ENCODE measurements at places on chromosomes 6 and 20.

DNA sequence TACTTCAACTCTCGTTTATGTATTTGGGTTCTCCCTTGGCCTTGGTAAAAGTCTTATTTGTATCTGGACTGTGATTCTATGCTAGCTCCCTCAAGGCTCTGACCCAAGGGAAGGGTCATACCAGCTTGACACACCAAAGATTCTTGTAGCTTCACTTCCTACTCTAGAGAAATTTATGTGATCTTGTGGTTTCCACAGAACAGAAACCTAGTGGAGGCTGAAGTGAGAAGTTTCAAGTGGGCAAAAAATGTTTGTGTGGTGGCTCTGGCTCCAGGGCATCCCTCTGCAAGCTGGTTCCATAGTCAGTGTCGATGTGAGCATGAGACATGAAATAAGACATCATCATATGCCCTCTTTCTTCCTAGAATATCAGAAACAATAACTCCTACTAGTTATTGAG, 48.1 kb upstream of the TNFRSF21 start:
- no peak overlapping the region for H3K27ac ChIP-seq
- peaks cover 8% of the 10 kb centered on the region for H3K27me3 ChIP-seq
- H3K4me1 ChIP-seq, result peaks cover 13% of the 10 kb centered on the region
- no peak for DNase-seq
- H3K36me3 ChIP-seq, result peaks cover 2% of the 10 kb centered on the region
- no peak overlapping the region for H3K4me3 ChIP-seq

- H3K27me3 ChIP-seq, result no peaks in the 10 kb centered on the region
- H3K36me3 ChIP-seq, result peaks cover 16% of the 10 kb centered on the region
- peaks cover 21% of the 10 kb centered on the region for H3K4me1 ChIP-seq
- H3K4me3 ChIP-seq, result no peak overlapping the region
- H3K27ac ChIP-seq, result no peak overlapping the region
- no peak for DNase-seq
Measured at GRCh38 chr6:90446164-90446563, 140.7 kb downstream of the MAP3K7 start.

- H3K27me3 ChIP-seq, result peaks cover 2% of the 10 kb centered on the region
- no peak overlapping the region for H3K4me3 ChIP-seq
- H3K27ac ChIP-seq, result no peak overlapping the region
- no peak for DNase-seq
Measured at GRCh38 chr20:63463400-63464288, 8.8 kb downstream of the KCNQ2 start.

- no peak overlapping the region for H3K27ac ChIP-seq
- no peaks in the 10 kb centered on the region for H3K36me3 ChIP-seq
- H3K4me1 ChIP-seq, result peaks cover 3% of the 10 kb centered on the region
- H3K4me3 ChIP-seq, result no peak overlapping the region
- no peak for DNase-seq
- H3K27me3 ChIP-seq, result no peaks in the 10 kb centered on the region
Measured at GRCh38 chr6:1868561-1869261, 259.0 kb downstream of the FOXC1 start.

DNA sequence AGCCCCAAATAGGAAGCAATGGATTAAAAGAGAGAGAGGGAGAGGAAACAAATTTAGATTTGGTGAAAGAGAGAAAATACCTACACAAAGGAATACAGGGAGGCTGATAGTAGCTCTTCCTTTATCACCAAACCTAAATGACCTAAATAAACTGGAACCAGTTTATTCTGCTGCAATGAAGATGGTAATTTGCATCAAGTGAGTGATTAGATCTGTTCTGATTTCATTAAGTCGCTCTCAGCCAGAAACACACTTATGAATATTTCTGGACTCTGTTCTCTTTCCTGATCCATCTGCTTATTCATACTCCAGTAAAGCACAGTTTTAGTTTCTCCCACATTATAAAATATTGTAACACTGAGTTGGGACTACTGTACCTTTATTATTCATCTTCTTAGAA, 83.4 kb upstream of the BMP5 start:
- no peaks in the 10 kb centered on the region for H3K36me3 ChIP-seq
- no peak for DNase-seq
- no peaks in the 10 kb centered on the region for H3K27me3 ChIP-seq
- H3K4me1 ChIP-seq, result no peaks in the 10 kb centered on the region
- no peak overlapping the region for H3K27ac ChIP-seq

- H3K27ac ChIP-seq, result no peak overlapping the region
- H3K4me3 ChIP-seq, result no peak overlapping the region
- H3K4me1 ChIP-seq, result peaks cover 60% of the 10 kb centered on the region
- DNase-seq, result no peak
Measured at GRCh38 chr6:7142228-7142801, 34.6 kb downstream of the RREB1 start.

DNA sequence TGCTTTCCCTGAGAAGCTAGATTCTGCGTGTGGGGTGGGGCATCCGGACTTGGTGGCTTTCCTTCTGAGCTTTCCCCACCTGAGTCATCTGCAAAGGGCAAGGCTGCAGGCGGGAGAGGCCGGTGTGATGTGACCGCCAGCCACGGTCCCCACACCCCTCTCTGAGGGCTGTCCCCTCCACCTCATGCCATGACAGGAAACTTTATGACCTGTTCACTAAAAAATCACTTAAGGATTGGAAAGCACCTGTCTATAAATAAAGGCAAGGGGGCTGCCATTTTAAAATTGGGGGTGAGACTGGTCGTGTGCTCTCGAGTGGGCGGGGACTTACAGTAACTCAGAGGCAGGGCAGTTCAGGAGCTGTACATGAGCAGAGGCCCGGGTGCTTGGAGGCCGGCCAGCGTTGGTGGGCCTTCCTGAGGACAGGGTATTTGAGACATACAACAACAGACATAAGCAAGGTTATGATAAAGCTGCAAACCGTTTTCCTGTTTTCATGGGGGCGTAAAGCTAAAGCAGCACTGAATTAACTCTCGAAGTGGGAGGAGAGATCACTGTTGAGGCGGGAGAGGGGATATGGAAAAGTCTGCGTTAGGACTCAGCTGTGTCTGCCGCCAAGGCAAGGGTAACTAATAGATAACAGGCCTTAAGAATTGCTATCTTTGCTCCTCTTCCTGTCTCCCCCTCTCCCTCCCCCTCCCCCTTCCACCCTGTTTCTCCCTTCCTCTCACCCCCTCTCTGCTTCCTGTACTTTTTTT, 16.1 kb upstream of the SERPINB1 start:
- DNase-seq, result peak; percentile 74
- H3K4me3 ChIP-seq, result peak overlapping the region; percentile 90
- H3K4me1 ChIP-seq, result peaks cover 86% of the 10 kb centered on the region

DNA sequence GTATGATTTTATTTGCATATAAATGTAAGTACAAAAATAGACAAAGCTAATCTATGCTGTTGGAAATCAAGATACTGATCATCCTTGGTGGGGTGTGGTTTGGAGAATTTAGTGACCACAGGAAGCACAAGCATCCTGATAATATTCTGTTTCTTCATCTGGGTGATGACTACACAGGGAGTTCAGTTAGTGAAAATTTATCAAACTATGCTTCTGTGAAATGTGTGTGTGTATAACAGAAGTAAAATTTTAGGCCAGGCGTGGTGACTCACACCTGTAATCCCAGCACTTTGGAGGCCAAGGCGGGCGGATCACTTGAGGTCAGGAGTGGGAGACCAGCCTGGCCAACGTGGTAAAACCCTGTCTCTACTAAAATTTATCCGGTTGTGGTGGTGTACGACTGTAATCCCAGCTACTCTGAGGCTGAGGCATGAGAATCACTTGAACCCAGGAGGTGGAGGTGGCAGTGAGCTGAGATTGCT, 20.6 kb downstream of the ENPP3 start:
- no peak for DNase-seq
- H3K36me3 ChIP-seq, result no peaks in the 10 kb centered on the region
- H3K27ac ChIP-seq, result no peak overlapping the region
- no peak overlapping the region for H3K4me3 ChIP-seq
- H3K4me1 ChIP-seq, result peaks cover 2% of the 10 kb centered on the region

GRCh38 chr20:12925210-12925755, 83.5 kb upstream of the SPTLC3 start:
- H3K27me3 ChIP-seq, result peaks cover 8% of the 10 kb centered on the region
- no peaks in the 10 kb centered on the region for H3K36me3 ChIP-seq
- H3K4me3 ChIP-seq, result no peak overlapping the region
- no peak for DNase-seq
- H3K27ac ChIP-seq, result no peak overlapping the region
- H3K4me1 ChIP-seq, result peaks cover 15% of the 10 kb centered on the region

- no peaks in the 10 kb centered on the region for H3K4me1 ChIP-seq
- no peak overlapping the region for H3K27ac ChIP-seq
Measured at GRCh38 chr6:7939184-7939863, 28.7 kb upstream of the TXNDC5 start.

- no peak overlapping the region for H3K4me3 ChIP-seq
- peaks cover 3% of the 10 kb centered on the region for H3K4me1 ChIP-seq
- H3K27ac ChIP-seq, result no peak overlapping the region
Measured at GRCh38 chr6:170402318-170403040, 95.9 kb downstream of the FAM120B start.

- no peaks in the 10 kb centered on the region for H3K36me3 ChIP-seq
- no peak for DNase-seq
- no peaks in the 10 kb centered on the region for H3K27me3 ChIP-seq
Measured at GRCh38 chr20:12353842-12354241, 436.1 kb downstream of the BTBD3 start.

- H3K36me3 ChIP-seq, result no peaks in the 10 kb centered on the region
- H3K4me1 ChIP-seq, result no peaks in the 10 kb centered on the region
- no peak overlapping the region for H3K27ac ChIP-seq
- DNase-seq, result no peak
- no peaks in the 10 kb centered on the region for H3K27me3 ChIP-seq
- H3K4me3 ChIP-seq, result no peak overlapping the region
Measured at GRCh38 chr20:10922941-10923340, 249.1 kb upstream of the JAG1 start.

DNA sequence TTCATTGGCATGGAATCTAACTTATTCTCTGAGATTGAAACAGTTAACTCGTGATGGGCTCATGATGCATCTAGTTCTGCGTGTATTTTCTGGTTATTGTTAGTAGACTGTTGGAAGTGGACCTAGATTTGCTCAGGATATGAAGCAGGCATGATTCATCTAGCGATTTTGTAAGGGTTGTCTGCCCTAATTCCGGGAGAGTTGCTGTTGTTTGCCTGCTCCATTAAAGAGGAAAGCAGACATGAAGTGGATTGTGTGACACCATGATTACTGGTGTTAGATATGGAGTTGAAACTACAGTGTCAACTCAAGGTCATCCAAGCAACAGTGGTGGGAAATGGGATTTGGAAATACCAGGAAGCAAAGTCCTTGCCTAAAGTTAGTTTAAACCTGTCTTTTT, 41.0 kb downstream of the SOX4 start:
- no peak overlapping the region for H3K4me3 ChIP-seq
- H3K4me1 ChIP-seq, result no peaks in the 10 kb centered on the region
- no peak overlapping the region for H3K27ac ChIP-seq
- no peaks in the 10 kb centered on the region for H3K36me3 ChIP-seq

DNA sequence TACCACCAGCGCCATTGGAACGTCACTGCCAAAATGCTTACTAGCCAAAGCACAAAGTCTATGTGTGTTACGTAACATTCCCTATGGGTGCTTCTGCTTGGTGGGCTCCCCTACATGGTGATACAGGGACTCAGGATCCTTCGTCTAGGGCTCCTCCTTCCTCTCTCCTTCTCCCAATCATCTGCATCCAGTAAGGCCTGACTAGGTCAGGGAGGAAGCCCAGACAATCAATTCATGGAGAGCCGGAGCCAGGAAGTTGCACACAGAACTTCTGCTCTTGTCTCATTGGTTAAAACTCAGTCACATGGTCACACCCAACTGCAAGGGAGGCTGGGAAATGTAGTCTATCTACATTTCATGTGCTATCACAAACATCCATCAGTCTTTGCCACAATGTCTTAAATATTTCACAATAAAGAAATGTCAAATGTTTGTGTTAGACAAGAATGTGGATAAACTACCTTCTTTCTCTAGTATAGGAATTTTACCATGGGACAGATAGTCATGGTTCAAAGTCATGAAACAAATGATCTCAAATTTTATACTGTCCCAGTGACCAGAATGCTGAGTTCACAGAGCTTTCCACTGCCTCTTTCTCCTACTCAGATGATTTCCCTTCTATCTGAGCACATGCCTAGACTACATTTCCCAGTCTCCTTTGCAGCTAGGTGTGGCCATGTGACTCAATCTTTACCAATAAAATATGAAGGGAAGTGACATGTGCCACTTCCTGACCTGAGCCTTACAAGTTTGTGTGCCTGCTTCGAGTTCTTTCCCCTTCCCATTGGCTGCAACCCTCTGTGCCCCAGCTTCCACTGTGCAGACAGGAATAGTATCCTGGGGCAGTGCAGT, 9.3 kb upstream of the KCNK15 start:
- H3K27ac ChIP-seq, result peak overlapping the region; percentile 83
- H3K4me1 ChIP-seq, result peaks cover 24% of the 10 kb centered on the region
- peaks cover 2% of the 10 kb centered on the region for H3K27me3 ChIP-seq
- peaks cover 14% of the 10 kb centered on the region for H3K36me3 ChIP-seq
- peak overlapping the region; percentile 78 for H3K4me3 ChIP-seq

DNA sequence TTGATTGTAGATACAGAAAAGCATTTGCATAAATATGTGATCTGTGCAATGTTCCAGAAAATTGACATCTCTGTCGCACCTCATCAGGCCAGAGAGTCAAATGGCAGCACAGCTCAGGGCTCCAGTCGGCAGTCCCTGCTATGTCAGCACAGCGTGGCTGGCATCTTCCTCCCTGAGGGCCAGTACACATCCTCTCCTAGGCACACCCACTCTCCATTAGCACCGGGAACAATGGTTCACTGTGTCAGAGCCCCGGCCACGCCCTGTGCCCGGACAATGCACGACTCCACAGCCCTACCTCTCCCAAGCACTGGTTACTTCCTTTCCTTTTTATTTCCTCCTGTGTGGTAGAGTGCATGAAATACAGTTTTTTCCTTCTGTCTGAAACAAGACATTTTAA, 114.9 kb downstream of the FOXC1 start:
- no peak overlapping the region for H3K27ac ChIP-seq
- peaks cover 2% of the 10 kb centered on the region for H3K4me1 ChIP-seq
- no peak for DNase-seq
- H3K27me3 ChIP-seq, result no peaks in the 10 kb centered on the region
- H3K36me3 ChIP-seq, result peaks cover 17% of the 10 kb centered on the region
- no peak overlapping the region for H3K4me3 ChIP-seq

All from activated naive CD8-positive, alpha-beta T cell treated with anti-CD3 and anti-CD28 coated beads, Interleukin-2, amount 10 ng/mL, durations not matched to agents 7 days and 5 days (primary cell).